ENCODE measurements at places on chromosomes 6 and 20.

DNA sequence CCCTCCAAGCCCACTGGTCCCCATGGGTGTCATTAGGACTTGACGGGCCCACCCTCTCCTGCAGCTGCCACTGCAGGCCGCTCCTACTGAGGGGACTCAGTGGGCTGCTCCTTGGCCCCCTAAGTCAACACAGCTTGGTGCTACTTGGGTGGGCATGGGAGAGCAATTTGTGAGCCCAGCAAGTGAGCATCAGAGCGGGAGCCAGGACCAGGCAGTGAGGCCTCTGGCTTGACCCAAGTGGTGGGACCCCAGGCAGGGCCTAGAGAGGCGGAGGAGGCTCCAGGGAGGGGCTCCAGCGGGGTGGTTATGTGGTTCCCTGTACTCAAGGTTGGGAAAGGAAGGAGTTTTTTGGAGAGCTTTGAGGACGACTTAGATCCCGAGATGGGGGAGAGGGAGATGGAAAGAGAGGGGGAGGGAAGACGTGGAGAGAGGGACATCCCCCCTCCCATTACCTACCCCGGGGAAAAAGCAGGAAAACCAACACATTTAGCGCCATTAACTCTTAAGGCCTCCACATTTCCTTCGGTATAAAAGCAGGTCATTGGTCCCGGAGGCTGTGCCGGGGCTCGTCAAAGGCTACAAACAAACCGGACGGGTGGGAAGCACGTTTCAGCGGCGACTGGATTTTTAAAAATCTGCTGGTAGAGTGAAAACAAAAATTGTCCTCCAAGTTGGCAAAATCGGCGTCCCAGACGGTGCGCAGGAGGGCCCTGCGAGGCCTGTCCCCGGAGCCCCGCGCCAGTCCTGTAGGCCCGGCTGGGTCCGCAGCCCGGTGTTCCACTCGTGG lies 8.8 kb downstream of the FOXC1 start:
- DNase-seq: no peak

- DNase-seq: no peak
Measured at GRCh38 chr6:8237668-8238067, 135.3 kb upstream of the EEF1E1 start.

- no peak for DNase-seq
Measured at GRCh38 chr6:14824484-14825275, 421.2 kb upstream of the JARID2 start.

DNA sequence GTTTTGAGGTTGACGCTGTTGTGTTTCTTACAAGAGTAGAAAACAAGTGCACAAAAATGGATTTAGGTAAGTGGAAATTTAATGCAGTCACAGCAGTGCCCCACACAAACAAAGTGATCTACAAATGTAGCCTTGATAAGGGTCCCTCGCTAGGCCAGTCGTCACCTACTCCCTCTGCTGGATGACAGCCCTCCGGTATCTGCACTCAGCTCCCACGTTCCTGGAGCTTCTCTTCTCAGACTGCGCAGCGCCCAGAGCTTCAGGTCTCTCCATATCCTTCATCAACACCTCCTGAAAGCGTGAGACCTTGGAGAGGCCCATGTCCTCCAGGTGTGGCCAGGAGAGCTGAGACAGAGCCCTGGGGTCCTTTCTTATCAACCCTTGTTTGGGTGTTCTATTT lies 58.3 kb upstream of the MAP3K4 start:
- DNase-seq: no peak

DNA sequence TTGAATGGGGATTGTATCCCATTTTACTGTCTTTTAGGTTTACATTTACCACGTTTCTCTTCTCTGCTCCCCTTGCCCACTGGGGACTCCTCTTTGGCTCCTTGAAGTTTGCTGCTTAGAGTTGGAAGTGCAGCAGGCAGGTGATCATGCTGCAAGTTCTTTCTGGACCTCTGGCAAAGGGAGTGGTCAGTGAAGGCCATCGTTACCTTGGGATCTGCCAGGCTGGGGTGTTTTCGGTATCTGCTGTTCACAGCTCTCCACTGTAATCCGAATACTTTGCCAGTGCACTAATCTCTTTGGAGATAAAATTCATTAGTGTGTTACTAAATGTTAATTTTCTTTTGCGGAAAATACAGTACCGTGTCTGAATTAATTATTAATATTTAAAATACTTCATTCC lies 9.1 kb upstream of the EFCAB8 start:
- no peak for DNase-seq

GRCh38 chr20:40489886-40490285 lies 199.2 kb downstream of the MAFB start:
- peak; percentile 63 for DNase-seq

DNA sequence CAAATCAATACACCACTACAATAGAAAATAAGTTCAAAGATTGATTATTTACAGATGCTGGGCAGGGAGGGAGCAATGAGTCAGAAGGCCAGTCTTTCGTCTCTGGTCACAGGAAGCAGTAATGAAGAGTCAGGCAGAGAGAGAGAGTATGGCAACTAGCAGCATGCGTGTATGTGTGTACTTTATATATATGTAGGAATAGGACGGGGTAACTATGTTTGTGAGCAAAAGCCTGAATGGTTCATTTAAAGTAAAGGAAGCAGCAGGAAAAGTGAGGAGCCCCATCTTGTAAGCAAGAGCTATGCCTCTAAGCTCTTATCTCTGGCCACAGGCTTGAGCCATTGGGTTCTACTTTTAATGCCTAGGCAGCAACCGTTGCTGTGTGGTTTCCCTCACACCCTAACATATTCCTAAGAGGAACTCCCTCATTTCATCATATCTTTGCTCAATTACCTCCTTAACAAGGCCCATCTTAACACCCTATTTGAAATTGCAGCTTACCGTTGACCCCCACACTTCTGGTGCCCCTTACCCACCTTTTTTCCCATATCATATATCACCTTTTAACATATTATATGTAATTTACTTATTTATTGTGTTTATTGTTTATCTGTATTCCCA lies 66.6 kb downstream of the AFG1L start:
- no peak for DNase-seq

DNA sequence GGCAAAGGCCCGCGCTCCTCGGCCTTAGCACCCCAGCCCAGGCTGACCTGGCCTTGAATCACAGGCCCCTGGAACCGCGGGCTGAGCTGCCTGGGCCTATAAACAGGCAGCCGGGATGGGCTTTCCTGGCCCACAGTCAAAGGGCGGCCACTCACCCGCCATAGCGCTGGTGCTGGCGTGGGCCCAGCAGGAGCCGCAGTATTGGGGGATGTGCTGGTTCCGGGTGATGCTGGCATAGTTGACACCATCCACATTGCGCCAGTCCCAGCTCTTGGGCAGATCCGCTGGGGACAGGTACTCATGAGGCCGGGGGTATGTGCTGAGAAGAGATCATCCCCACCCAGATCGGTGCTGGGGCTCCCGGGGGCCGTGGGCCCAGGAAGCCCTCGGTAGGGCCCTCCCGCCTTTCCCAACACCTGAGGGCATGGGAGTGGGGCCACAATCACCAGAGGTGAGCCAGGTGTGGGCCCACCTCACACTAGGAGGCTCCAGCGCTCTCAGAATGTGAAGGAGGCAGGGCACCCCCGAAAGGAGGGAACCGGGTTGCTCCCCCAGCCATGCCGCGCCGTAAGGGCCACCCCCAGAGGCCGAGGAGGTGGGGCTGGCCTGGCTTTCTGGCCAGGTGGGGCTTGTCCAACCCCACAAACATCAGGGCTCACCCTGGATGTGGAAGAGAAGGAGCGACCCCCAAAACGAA lies 739 bp downstream of the CTSZ start:
- DNase-seq: no peak

DNA sequence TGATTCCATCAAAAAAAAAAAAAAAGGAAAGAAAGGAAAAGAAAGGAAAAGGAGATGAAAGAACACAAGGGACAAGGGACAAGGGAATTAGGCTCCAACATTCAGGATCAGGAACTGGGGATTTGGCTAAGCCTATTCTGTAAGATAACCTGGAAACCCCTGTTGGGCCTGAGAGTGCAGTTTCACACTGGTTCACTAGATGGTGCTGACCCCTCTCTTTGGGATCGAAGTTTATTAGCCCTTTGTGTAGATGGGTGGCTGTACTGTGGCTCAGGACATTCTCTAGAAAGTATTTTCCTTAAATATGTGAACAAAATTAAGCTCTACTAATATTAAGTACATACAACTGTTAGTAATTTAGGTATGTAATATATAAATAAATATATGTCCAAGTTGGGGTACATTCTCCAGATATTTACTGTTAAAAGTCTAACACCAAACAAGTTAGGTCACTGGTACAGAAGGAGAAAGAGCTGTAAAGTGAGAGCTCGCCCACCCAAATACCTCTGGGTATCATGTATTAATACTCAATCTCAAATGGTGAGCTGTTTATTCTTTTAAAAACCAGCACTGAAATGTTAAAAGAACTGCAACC lies 6.3 kb downstream of the OR2A4 start:
- peak; percentile 23 for DNase-seq

GRCh38 chr20:63968136-63968927 lies 1.4 kb downstream of the ZNF512B start:
- no peak for DNase-seq

DNA sequence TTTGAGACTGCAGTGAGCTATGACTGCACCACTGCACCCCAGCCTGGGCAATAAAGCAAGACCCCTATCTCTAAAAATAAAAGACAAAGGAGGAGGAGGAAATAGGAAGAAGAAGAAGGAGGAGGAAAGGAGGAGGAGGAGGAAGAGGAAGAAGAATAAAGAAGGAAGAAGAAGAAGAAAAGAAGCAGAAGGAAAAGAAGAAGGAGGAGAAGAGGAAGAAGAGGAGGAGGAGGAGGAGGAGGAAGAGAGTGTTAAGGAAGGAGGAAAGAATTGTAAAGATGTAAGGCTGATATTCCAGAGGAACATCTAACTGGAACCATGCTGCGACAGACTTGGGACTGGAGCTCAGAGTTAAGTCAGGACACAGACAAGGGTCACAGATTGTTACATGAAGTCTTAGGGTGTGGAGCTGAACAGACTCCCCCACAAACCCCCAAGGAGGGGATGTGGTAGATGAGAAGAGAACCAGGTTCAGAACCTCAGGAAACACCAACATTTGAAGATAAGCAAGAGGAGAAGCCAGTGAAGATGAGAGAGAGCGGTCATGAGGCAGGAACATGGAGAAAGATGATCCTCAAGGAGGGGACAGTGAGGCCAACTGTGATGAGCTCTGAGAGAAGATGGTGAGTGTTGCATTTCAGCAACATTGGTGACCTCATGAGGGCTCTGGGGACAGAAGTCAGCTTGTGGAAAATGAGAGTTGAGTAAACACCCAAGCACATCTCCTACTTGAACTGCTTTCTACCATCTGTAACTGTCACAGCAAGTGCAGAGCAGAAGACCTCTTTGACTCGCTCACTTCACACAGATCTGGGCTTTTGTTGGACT lies 118.2 kb downstream of the CD164 start:
- DNase-seq: no peak

GRCh38 chr6:170006900-170007467 lies 255.6 kb downstream of the ERMARD start:
- DNase-seq: no peak
